ENCODE measurements at places on chromosomes 4 and X.

GRCh38 chr4:141375855-141376254, 155.2 kb downstream of the ZNF330 start:
- DNase-seq = no peak

DNA sequence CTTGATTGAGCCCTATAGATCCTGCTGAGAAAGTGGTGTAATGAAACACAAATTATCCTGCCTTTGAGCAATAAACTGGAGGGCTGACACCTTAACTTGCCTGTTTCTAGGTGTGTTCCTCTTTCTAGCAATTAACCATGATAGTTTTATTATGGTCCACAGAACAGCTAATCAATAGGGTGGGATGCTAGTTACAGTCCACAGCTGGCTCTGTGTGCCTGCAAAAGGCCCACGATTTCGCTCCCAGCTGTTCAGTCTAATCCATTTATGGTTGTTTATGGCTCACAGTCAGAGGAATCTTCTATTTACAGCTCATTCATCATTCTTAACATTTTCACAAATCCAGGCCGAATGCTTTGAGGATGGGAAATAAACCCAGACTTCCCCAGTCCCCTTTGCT, 674.9 kb downstream of the SMARCA1 start:
- DNase-seq = no peak

DNA sequence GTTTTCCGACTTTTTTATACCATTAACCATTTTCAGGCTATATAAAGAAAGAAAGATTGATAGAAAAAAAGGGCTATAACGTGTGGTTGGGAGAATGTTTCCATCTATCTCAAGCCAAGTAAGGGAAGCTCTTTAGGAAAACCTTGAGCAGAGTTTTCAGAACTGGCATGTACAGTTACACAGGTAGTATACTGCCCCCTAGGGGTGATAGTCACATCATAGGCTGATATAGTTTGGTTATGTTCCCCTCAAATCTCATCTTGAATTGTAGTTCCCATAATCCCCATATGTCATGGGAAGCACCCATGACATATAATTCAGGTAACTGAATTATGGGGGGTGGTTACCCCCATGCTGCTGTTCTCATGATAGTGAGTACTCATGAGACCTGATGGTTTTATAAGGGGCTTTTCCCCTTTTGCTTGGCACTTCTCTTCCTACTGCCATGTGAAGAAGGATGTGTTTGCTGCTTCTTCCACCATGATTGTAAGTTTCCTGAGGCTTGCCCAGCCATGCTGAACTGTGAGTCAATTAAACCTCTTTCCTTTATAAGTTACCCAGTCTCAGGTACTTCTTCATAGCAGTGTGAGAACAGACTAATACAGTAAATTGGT, 186.8 kb downstream of the TMA16 start:
- DNase-seq = peak; percentile 61

DNA sequence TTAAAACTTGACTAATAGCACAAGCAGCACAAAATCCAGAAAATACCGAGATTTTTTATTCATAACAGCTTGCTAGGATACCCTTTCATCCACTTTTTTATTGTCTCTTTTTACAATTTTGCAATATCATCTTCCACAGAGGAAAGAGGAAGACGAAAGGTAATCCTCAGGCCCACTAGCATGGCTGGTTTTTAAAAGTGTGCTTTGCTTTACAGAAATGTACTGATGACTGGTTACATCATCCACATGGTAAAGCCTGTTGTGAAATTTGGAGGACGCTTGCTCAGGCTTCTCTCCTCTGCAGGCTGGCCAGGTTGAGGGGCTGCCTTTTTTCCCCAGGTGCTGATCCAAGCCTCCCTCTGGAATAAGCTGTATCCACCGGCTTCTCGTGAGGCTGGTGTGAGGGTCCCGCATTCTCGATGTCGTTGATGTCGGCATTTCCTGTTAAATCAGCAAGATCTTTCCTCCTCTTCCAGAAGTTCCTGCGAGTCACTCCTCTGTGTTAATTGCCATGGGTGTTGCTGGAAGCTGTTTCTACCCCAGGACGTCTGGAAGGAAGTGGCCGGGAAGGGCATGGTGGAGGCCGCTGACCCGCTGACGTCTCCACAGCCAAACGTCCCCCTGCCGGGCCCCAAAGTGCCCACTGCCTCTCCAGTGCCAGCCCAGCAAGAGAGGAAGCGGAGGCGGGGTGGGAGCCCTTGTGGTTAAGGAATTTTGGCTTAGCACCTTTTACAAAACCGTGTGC, 5.8 kb upstream of the DGKQ start:
- DNase-seq = peak; percentile 94

- no peak for DNase-seq
Observed at GRCh38 chrX:135481696-135482179, 38.7 kb upstream of the INTS6L start.

- DNase-seq = peak; percentile 5
Observed at GRCh38 chrX:51737091-51737490, 6.2 kb upstream of the GSPT2 start.

DNA sequence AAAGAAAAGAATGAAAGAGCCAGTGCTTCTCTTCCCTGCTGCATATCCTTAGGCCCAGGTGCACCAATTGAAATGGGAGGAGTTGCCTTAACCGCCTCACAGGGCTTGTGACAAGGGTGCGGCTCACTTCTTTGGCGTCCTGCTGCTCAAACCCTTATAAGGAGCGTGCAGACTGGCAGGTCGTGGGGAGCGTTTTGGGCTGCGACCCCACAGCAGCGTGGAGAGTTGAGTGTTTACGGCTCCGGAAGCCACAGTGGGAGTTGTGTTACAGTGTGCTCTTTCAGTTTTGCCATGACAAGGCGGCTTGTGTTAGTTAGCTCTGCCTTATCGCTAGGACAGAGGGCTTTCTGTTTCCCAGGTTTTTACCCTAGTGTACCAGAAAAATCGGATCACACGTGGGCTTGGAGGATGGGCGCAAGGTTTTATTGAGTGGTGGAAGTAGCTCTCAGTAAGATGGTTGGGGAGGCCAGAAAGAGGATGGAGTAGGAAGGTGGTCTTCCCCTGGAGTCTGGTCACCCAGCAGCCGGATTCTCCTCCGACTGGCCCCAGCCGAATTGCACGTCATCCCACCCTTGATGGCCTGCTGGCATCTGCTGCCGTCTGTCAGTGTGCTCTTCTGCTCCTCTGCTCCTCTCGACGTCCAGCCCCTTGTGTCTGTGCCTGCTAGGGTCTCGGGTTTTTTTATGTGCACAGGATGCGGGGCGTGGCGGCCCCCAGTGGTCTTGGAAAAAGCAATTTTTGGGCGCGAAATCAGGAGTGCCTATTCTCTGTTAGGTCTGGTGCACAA, 718.9 kb downstream of the ARAP2 start:
- no peak for DNase-seq

GRCh38 chr4:125780164-125780563, 465.4 kb downstream of the FAT4 start:
- DNase-seq = no peak

GRCh38 chrX:39749728-39750127, 348.0 kb downstream of the BCOR start:
- DNase-seq = peak; percentile 58

GRCh38 chr4:77349796-77350195, 192.8 kb downstream of the CCNG2 start:
- DNase-seq = no peak

GRCh38 chrX:144334577-144334976, 450.7 kb downstream of the UBE2NL start:
- peak; percentile 28 for DNase-seq

- no peak for DNase-seq
Observed at GRCh38 chr4:130099105-130099504, 1003.2 kb downstream of the C4orf33 start.

DNA sequence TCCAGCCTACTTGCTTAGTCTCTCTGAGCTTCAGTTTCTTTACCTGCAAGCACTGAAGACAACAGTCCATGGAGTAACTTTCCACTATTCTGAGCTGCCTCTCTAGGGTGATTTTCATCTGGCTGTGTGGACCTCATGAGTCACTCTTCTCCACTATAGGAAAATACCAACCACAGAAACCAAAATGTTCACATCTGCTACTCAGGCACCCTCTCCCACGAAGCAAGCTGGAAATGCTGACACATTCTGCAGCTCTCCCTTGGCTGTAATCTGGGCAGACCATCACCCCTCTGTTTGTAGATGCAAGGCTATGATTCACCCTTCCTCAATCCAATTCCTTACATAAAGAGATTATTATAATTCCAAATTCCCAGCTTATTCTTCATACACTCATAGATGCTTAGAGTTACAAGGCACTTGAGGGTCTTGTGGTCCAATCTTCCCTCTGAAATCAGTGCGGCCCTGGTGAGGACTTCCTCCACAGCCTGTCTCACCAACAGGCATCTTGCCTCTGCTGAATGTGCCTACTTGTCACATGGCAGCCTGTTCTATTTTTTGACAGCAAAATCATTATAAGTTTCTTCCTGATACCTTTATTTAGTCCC, 97.0 kb upstream of the LNX1 start:
- peak; percentile 92 for DNase-seq

- no peak for DNase-seq
Observed at GRCh38 chr4:163815776-163816175, 321.3 kb downstream of the TMA16 start.

- DNase-seq = no peak
Observed at GRCh38 chr4:71198958-71199357, 139.9 kb upstream of the SLC4A4 start.

GRCh38 chrX:123450222-123450621, 266.1 kb downstream of the GRIA3 start:
- DNase-seq = peak; percentile 1

- DNase-seq = no peak
Observed at GRCh38 chr4:110058677-110059076, 139.7 kb downstream of the ELOVL6 start.

- no peak for DNase-seq
Observed at GRCh38 chrX:66163447-66163846, 600 bp upstream of the HEPH start.

GRCh38 chr4:111556141-111556781, 589.0 kb upstream of the FAM241A start:
- no peak for DNase-seq

DNA sequence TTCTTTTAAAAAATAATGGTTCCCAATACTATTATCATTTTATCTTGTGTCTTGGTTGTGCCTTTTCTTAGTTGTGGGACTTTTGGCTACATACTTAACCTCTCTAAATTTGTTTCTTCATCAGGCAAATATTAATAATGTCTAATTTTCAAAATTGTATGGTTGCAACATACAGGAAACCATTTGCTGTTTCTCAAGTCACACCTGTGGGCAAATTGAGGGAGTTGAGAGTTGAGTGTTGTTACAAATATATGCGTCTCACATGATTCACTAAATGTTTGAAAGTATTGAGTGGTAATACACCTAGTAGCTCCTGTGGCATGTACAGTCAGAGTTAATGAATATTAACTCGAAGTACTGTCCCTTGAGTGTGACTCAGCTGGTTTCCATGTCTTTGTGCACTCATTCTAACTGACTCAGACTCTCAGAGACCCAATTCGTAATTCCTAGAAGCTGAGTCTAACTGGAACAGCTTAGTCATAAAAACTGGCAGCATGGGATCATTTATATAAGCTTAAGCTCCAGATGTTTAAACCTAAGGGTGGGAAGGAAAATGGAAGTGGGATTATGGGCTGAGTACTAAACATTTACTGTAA, 802.4 kb downstream of the TRIML1 start:
- no peak for DNase-seq

DNA sequence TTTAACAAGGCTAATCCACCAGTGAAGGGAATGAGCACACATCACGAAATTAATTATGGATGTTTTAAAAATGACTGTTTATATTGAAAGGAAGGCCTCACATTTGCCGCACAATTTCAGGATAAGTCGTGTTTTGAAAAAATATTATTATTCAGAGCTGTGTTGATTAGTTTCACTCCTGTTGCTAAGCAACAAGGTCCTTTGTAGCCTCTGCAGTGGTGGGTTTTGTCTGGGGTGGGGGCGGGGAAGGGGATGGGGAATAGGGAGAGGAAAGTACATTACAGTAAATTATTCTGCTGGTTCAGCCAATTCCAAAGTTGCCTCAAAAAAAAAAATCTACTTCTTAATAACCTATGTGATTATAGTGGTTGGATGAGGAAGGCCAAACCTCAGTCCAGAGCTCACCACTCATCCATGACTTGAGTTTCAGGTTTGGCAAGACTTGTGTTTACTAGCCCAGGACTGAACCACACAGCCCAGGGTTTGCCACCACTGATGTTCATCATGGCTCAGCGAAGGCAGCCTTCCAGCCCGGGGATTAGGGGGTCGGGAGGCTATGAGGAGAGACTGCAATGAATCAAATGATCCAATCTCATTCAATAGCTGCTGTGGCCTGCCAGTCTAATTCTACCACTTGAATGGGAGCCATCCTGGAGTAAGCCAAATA, 162.5 kb upstream of the ATP6AP2 start:
- no peak for DNase-seq

DNA sequence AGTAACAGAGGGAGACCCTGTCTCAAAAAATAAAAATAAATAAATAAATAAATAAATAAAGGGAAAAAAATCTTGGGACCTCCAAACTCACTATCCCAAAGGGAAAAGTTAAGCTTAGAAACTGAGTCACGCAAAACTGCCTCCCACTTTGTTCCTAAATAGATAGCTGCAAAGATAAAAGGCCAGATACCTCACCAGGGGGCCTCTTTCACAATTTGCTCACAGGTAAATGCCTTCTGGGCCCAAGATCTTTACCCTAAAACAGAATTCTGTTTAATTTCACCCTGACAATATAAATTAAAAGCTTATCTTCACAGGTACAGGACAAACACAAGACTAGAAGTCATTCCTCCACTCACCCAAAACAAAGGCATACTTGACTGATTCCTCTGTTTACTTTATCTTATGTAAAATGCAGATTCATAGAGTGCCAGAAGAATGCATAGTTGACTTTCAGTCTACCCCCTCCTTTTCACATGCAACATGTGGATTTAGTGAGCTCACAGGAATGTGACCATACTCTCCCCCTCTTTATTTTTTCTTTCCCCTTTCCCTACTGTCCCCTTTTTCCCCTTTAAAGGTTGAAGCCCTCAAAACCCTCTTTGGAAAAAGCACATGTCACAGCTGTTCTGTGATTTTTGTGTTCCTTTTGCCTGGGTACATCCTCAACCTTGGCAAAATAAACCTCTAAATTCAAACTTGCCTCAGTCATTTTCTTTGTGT, 23.4 kb downstream of the ELF2 start:
- DNase-seq = no peak

DNA sequence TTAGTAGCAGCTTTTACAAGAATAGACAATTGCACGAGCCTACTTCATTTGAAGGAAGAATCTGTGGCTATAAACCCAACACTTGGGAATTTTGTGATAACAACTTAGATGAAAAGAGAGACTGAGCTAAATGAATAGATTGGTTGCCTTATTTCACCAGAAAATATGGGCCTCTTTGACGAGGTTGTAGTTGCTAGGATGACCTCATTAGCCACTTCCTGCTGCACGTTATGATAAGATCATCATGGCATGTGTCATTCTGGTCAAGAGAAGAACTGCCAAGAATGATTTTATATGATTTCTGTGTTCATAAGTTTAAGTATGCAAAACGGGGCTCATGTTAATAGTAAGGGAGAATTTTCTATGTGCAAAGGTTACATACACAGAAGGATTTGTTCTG, 321.9 kb upstream of the GIMD1 start:
- peak; percentile 86 for DNase-seq

- DNase-seq = no peak
Observed at GRCh38 chr4:140645614-140646412, 77.1 kb upstream of the UCP1 start.

Data from NB4 (cell line).